ENCODE measurements at places on chromosomes 3 and 15. TPM values are rescaled to one million over a fixed set of nuclear protein-coding genes. Genes with fewer than 3 reads are reported as not detected.

SERPINI2 gene
- total RNA-seq = not detected

PPP1R14D gene
- total RNA-seq = not detected

B3GNT5 gene
- total RNA-seq = 0.25 TPM

KNL1 gene
- 44.1 TPM for total RNA-seq

CKMT1B gene
- total RNA-seq = not detected

EBLN2 gene
- total RNA-seq = 6.8 TPM

SLC9C1 gene
- total RNA-seq = not detected

ATP13A4 gene
- total RNA-seq = 1.4 TPM
